ENCODE measurements at places on chromosomes 3 and 15. TPM values are rescaled to one million over a fixed set of nuclear protein-coding genes. Genes with fewer than 3 reads are reported as not detected.

KLHL40 gene
- total RNA-seq: not detected

EXOG gene
- total RNA-seq: 26.8 TPM

EHHADH gene
- total RNA-seq: 1.7 TPM

AADACL2 gene
- total RNA-seq: not detected

CGGBP1 gene
- 90.8 TPM for total RNA-seq

DNA sequence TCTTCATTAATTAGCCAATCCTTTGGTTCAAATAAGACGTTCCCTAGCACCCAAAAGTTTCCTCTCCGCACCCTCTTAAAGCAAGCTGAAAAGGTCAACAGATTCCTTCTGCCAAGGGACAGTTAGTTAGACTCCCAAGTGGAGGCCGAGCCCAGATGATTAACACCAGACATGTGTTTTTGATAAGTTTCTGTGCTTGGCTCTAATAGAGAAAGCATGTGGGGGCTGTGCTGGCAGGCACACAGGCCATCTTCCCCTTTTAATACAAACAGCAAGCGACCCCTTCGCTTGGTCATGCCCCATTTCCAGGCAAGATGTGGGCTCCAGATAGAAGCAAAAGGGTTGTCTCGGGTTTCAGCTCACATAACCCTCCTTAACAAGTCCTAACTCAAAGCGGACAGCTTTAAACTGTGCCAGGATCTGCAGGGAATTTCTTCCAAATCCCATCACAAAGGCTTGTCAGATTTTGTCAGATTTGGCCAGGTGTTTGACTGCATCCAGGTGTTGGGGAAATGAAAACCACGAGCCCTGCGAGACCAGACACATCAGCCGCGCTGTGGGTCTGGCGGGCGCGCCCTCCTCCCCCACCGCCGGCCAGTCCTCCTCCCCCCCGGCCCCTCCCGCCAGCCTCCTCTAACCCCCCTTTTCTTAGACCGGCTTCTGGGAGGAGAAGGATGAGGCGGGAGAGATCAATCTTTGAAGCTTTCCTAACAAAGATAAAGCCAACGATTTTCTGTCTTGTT, 3.3 kb downstream of the HES1 start:
- H3K4me3 ChIP-seq: peak overlapping the region; percentile 28
- peaks cover 1% of the 10 kb centered on the region for H3K36me3 ChIP-seq
- H3K27me3 ChIP-seq: peaks cover 4% of the 10 kb centered on the region
- no peak for DNase-seq

DNA sequence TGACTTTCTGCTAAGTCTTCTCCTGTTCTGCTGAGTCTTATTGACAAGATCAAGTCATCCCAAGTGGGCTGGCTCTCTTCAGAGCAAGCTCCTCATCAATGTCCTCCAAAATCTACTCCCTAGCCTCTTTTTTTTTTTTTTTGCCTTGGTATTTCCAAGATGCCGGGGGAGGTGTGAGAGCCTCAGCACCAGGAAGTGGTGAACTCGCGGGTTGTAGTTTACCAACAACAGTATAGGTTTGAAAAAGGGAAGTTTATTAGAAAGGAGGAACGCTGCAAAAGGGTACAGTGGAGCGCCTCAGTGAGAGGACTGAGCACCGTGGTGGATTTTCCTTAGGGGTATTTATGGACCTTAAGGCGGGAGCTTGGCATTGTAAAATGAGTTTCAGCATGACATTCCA, 94.3 kb upstream of the SGO1 start:
- DNase-seq: no peak
- H3K4me1 ChIP-seq: peaks cover 5% of the 10 kb centered on the region
- H3K27me3 ChIP-seq: no peaks in the 10 kb centered on the region
- H3K27ac ChIP-seq: no peak overlapping the region

DNA sequence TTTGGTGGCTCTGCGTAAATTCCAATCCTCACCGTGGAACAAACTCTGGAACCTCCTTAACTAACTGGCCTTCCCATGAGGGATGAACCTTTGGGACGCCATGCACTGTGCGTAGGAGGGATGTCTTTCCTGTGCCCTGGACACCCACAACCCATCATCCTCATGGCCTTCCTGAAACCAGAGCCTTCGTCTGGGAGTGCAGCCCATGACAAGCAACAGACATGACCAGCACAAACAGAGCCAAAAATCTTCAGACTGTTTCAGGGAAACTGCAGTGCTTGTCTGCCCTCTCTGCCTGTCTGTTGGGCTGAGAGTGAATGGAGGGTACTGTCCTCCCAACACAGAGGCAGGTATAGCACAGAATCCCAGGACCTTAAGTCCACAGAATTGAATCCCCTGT, 61.1 kb upstream of the BOC start:
- no peak for DNase-seq
- peaks cover 3% of the 10 kb centered on the region for H3K4me1 ChIP-seq
- H3K36me3 ChIP-seq: no peaks in the 10 kb centered on the region
- H3K27me3 ChIP-seq: no peaks in the 10 kb centered on the region

DNA sequence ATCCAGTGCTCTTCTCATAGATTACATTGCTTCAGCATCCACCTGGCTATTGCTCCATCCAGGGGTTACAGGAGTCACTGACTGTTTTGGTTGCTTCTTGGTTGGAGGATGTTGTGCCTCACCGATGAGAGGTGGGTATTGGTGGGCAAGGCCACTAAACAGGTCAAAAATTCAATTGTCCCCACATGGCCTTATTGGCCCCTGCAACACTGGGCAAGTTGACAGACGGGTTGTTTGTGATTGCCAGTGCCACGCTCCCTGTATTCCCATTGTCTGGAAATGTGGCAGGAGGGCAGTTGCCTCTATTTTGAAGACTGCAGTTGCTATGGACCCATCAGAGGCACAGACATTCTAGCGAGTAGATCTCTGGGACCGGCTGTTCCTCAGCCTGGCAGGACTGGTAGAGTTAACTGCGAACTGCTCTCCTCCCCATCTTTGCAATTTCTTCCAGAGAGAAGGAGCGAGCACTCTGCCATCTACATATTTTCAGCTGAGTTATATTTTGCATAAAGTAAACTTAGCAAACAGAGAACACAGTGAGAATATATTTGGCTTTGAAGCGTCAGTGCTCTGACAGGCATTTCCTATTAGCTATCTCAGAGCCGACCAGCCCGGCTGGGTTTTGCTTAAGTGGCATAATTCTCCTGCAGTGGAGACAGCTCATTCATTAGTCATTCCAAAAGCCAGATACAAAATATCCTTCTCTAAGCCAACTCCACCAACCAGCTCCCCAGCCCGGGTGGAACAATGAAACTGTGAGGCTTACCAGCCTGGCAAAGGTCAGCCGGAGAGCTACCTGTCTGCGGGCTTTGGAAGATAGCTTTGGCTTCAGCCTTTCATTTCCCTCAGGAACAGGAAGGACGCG, 26.0 kb upstream of the MAGEF1 start:
- peaks cover 6% of the 10 kb centered on the region for H3K27me3 ChIP-seq
- H3K4me3 ChIP-seq: no peak overlapping the region
- H3K27ac ChIP-seq: no peak overlapping the region
- no peaks in the 10 kb centered on the region for H3K4me1 ChIP-seq
- DNase-seq: no peak

GRCh38 chr15:91051248-91051647, 28.9 kb upstream of the VPS33B start:
- peaks cover 17% of the 10 kb centered on the region for H3K4me1 ChIP-seq
- DNase-seq: no peak
- no peak overlapping the region for H3K27ac ChIP-seq
- peaks cover 33% of the 10 kb centered on the region for H3K27me3 ChIP-seq
- no peaks in the 10 kb centered on the region for H3K36me3 ChIP-seq

DNA sequence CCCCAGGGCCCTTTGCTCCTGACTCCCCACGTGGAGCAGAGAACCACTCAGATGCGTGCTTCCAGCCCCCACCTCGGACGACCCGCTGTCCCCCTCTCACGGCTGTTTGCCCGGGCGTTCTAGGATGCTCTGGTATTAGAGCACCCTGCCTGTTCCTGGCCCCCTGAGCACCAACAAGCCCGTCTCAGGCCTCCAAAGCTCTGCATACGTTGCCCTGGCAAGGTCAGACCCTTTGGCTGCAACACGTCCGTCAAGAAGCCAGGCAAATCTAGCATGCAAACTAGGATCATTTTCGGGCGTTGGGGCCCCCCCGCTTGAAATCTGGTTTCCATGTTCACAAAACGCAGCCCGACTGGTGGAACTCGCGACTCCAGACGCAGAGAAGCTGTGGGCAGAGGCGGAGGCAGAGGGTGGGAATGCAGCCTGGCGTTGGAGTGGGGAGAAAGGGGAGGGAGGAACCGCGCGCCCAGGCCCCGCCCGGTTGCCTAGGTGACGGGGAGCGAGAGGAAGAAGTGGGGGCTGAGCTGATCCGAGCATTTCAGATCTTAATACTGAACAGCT, 86.2 kb upstream of the PIAS1 start:
- DNase-seq: no peak
- peaks cover 21% of the 10 kb centered on the region for H3K27me3 ChIP-seq
- peak overlapping the region; percentile 72 for H3K4me3 ChIP-seq
- no peak overlapping the region for H3K27ac ChIP-seq

DNA sequence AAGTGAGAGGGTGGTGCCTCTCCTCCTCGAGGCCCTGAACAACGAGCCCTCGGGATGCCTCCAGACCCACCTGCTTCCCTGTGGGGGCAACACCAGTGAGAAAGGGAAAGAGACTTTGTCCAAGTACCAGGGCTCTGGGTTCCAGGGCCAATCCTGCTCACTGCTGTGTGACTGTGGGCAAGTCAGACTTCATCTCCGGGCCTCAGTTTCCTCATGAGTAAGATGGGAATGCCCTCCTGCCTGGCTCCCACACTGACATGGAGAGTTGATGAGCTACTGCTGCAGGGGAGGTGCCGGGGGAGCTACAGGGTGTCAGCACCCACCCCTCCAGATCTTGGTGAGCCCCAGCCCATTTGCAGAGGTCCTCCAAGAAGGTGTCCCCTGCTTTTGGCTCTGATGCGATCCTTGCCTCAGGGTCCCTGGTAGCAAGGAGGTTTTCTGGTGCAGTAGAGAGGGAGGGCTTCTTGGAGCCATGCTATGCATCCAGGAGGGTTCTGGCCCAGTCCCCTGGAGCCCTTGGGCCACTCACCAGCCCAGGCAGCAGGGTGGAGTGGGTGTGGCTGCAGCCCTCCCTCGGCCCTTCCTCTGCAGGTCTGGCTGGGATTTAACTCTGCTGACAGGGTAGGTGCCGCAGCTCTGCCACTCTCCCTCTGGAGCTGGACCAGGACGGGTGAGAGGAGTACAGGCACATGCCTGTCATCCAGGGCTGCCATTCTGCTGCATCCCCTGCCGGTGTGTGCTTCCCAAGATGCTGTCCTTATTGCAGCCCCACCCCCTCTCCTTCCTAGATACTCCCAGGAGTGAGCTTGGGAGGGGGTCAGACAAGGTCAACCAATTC, 26.9 kb downstream of the LOXL1 start:
- peaks cover 4% of the 10 kb centered on the region for H3K27me3 ChIP-seq
- no peaks in the 10 kb centered on the region for H3K36me3 ChIP-seq

DNA sequence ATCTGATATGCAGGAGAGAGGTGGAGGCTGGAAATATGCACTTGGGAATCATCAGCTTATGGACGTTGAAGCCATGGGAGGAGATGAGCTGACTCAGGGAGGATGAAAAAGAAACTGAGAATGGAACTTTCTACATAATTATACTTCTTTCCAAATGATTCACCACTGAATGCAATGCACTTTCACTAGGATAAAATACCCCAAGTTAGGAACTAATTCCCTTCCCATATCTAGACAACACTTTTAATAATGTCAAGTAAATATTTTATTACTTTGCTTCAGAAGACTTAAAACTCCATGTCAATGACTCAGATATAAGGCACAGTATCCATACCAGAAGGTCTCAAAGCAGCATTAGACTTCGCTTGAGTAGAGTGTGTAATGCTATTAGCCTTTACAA, 24.2 kb downstream of the NPTN start:
- no peak overlapping the region for H3K27ac ChIP-seq
- H3K36me3 ChIP-seq: peaks cover 13% of the 10 kb centered on the region
- no peak for DNase-seq
- no peak overlapping the region for H3K4me3 ChIP-seq

GRCh38 chr15:98567951-98568350, 80.4 kb upstream of the IGF1R start:
- no peak overlapping the region for H3K27ac ChIP-seq
- no peaks in the 10 kb centered on the region for H3K36me3 ChIP-seq
- DNase-seq: no peak
- H3K4me1 ChIP-seq: no peaks in the 10 kb centered on the region
- no peak overlapping the region for H3K4me3 ChIP-seq

DNA sequence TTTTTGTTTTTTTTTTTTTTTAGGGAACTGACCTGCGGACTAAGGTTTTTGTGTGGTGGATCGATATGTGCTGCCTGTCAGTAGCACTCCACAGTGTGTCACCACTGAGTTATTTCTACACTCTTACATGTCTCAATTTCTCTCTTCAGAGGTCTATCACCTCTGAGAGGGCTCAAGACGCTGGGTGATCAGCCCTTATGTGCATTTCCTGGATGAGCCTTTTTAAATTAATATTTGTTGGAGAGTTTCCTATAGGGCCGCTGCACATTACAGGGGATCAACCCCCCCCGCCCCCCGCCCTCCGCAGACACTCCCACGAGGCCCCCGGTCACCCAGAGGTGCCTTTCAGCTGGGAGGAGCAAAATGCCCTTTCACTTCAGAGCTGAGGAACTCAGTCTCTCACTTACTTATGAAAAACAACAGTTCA, 34.5 kb upstream of the AP4E1 start:
- peak overlapping the region; percentile 21 for H3K4me3 ChIP-seq
- peaks cover 19% of the 10 kb centered on the region for H3K4me1 ChIP-seq
- peaks cover 4% of the 10 kb centered on the region for H3K27me3 ChIP-seq
- H3K27ac ChIP-seq: peak overlapping the region; percentile 8
- DNase-seq: no peak

DNA sequence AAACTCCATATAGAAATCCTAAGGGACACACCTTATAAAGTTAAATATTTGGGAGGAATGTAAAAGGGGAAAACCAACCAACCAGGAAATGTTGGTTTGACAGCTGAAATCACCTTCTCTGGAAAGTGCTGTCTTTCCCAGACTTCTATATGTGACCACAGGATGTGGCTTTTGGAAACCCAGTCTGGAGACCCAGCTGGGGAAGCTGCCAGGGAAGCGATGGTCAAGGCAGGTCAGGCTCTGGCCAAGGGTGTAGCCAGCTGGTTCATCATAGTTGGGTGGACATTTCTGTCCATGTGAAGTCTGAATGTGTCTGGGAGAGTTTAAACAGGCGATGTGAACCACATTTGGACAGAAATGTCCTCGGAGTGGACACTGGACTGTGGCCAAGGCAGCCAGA, 73.9 kb downstream of the ARNT2 start:
- no peak overlapping the region for H3K4me3 ChIP-seq
- no peaks in the 10 kb centered on the region for H3K36me3 ChIP-seq
- H3K27me3 ChIP-seq: no peaks in the 10 kb centered on the region
- no peak for DNase-seq
- H3K4me1 ChIP-seq: no peaks in the 10 kb centered on the region

GRCh38 chr3:193130576-193130975, 110.4 kb upstream of the PLAAT1 start:
- H3K36me3 ChIP-seq: no peaks in the 10 kb centered on the region
- H3K4me3 ChIP-seq: no peak overlapping the region
- H3K27me3 ChIP-seq: peaks cover 3% of the 10 kb centered on the region
- no peak for DNase-seq

GRCh38 chr3:47016934-47017435, 37.5 kb downstream of the NBEAL2 start:
- no peak for DNase-seq
- H3K27me3 ChIP-seq: no peaks in the 10 kb centered on the region
- H3K4me3 ChIP-seq: peak overlapping the region; percentile 42
- peak overlapping the region; percentile 78 for H3K27ac ChIP-seq
